ENCODE measurements at places on chromosomes 7 and 10.

DNA sequence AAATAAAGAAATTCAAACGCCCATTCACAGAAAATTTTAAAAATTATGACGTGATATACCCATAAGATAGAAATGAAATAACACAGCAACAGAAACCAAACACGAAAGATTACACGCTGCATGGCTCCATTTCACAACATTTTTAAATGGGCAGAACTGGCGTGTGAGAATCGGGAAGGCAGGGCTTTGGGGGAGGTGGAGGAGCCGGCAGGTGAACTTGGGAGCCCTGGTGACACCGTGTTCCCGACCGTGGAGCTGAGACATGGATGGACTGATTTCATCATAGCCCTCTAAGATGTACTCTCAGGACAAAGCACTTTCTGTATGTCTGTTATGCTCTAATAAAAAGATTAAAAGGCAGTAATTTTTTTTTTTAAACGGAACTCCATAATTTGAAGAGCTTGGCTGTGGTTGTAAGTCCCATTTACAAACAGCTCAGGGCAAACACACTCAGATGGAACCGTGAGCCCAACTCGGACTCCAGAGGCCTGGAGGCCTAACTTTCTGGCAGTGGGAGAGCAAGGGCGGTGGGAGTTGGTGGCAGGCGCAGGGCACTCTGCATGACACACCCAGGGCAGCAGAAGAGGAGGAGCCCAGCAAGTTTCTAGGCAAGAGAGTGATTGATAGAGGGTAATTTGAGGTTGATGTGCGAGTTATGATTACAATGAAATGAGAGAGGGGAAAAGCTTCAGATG, 203.4 kb downstream of the MAD1L1 start:
- no peak for DNase-seq

GRCh38 chr7:20220293-20220761, 3.1 kb upstream of the MACC1 start:
- no peak for DNase-seq

GRCh38 chr10:6755781-6756460, 175.8 kb upstream of the PRKCQ start:
- no peak for DNase-seq

DNA sequence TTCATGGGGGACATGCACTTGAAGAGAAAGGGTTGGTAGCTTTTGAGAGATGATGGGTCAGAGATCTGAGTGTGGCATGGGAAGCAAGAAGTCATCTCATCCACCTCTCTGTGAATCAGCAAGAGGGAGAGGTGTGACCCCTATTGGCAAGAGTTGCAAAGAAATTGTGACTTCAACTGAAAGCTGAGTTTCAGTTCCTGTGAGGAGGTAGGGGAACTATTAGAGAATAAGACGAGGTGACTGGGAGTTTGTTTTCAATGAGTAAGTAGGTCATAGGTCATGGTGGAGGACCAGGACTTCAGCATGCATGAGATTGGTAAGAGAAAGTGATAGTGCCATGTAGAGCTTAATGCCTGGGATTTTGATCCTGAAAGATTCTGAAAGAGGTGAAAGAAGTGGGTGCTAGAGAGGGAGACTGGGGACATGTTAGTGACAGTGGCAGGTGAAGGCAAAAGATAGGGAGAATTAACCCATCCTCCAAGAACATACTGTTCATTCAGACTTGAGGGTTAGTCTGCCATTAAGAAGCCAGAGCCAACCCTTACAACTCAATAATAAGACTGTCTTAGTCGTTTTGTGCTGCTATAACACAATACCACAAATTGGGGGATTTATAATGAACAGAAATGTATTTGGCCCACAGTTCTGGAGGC, 75.5 kb upstream of the CAPZA2 start:
- DNase-seq = peak; percentile 17

DNA sequence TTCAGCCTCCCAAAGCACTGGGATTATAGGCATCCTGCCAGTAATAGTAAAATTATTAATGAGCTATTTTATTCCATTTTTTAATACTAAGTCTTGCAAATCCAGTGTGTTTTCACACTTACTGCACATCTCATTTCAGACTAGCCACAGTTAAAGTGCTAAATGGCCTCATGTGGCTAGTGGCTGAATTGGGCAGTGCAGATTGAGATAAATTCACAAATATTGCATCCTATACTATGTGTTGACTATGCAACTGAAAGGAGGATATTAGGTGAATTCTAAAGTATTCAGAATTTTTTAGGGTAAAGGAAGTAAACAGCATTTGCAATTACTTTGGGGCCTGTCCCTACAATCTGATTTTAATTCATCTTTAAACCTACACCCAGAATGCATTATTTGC, 10.2 kb downstream of the APBB1IP start:
- DNase-seq = no peak

- DNase-seq = no peak
Measured at GRCh38 chr7:15972862-15973275, 286.4 kb upstream of the MEOX2 start.

DNA sequence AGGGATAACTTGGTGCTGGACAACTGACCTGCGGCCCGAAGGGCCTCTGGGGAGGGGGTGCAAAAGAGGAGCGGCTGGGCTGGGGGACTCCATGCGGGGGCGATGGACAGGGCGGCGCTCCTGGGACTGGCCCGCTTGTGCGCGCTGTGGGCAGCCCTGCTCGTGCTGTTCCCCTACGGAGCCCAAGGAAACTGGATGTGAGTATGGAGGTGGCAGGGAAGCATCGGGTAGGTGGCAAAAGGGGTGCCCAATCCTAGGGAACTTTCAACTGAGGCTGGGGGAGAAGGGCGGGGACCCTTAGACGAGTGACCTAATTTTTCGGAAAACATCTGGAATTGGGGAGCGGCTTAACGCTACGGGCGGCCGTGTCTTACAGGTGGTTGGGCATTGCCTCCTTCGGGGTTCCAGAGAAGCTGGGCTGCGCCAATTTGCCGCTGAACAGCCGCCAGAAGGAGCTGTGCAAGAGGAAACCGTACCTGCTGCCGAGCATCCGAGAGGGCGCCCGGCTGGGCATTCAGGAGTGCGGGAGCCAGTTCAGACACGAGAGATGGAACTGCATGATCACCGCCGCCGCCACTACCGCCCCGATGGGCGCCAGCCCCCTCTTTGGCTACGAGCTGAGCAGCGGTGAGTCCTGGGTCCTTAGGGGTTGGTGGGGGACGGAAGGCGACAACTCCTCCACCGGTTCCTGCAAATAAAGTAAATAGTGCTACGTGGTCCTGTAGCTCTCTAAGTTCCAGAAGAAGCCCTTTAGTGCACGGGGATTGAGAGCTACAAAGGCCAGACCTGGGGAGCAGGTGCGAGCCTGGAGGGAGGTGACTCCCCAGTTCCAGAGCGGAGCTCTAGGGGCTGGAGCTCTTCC, 622 bp downstream of the WNT16 start:
- peak; percentile 4 for DNase-seq

DNA sequence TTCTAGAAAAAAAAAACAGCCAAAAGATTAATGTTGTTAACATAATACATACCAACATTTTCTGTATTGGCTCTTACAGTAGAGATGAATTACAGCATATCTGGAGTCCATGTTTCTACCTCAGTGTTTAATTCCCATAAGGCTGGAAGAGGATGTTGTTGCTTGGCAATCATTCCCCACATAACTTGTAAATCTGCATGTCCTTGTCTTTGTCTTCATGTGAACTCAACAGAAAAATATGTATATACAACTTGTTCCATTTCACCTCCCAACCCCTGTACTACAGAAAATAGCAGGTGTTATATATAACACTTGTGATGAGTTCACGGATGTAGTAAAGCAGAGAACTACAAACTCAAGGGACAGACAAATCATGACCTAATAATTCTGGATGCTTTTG, 160.9 kb upstream of the SEMA3C start:
- no peak for DNase-seq

- DNase-seq = no peak
Measured at GRCh38 chr7:33243319-33243881, 114.0 kb downstream of the BBS9 start.

DNA sequence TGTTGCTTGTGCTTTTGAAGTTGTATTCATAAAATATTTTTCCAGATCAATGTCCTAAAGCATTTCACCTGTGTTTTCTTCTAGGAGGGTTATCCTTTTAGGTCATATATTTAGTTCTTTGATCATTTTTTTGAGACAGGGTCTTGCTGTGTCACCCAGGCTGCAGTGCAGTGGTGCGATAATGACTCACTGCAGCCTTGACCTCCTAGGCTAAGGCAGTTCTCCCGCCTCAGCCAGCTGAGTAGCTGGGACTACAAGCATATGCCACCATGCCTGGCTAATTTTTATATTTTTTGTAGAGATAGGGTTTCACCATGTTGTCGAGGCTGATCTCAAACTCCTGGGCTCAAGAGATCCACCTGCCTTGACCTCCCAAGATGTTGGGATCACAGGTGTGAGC, 315.8 kb upstream of the KAT6B start:
- DNase-seq = no peak

GRCh38 chr10:129951101-129951969, 12.7 kb downstream of the EBF3 start:
- no peak for DNase-seq

DNA sequence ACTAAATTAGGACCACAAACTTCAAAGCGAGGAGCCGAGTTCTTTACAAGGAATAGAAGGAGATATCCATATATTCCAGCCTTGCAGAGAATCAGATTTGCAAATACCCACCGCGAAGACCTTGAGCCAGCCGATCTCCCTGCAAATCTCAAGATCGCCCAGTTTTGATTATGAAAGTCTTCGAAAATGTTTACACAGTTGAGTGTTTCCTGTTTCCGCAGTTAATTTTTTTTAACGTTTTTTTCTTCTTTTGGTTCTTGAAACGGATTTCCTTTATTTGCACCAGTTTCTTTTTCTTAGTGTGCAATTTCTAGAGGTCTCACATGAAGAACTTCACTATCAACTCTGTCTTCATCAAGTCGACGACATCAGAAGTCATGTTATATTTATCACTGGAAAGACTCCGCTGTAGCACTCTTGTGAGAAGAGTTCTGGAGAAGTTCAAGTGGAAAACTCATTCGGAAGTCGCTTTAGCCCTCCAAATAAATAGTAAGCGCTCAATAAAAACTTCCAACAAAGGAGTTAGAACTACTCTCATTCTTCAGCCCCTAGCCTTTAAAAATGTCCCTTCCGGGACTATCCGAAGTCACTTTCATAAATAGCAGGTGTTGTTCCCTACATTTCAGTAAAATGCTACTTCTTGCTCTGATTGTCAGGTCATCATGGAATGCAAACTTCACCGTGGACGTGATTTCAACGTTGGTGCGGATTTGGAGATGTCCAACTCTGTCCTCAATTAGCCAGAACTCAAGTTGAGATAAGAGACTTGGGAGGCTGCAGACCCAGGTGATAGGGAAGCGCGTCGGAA, 11.9 kb upstream of the SPAG6 start:
- DNase-seq = no peak

- no peak for DNase-seq
Measured at GRCh38 chr10:127046975-127047877, 142.0 kb downstream of the DOCK1 start.

GRCh38 chr7:91327346-91327745, 63.1 kb downstream of the FZD1 start:
- no peak for DNase-seq

DNA sequence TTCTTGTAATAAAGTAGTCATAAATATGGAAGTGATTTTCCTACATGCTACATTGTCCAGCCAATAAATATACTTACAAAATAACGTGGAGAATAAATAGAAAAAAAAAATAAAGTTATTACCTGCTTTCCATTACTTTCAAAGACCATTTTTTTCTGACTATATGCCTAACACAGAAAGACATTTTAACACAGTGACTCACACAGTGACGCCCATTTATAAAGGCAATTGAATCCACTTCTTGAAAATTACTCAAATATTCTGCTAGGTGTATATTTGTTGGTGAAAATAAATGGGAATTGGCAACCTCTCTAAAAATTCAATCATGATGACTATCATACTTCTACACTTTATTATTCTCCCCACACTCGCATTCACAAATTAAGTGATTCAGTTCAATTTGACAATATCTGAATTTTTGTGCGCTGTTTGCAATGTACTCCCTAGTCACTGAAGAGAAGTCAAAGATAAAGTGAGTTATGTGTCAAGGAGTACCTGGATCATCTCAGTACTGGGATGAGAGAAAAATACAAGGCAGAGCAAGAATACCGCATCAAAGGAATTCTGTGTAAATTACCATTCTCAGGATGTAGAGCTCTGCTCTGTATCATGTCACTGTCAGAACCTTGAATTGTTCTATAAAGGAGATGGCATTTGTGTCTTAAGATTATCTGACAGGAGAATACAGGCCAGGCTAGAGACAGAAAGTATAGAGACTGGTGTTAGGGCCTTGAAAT, 642.7 kb downstream of the IPMK start:
- no peak for DNase-seq

DNA sequence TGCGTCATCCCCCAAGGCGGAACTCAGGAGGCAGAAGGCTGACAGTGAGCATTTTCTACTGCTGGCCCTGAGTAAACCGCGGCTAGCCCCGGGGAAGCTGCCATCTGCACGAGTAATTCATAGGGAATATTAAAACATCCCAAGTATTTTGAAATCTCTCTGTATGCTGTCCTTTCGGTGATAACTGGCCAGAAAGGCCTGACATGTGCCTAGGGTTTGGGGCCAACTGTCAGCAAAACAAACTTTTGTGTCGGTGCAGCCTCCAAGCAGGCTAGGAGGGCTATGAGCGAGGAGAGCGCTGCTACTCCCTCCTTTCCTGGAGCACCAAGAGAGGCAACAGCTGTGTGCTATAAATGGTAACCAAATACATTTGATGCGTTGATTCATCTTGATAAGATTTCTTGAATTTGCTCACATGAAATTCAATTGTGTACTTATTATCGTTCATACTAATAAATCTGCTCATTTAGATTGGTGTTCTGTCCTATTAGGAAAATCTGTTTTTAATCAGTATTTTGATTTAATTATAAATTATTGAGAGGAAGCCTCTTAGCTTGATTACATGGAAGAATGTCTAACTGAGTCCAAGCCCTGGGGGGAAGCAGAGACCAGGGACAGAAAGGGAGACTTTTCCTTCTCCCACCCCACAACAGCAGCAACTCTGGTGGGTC, 124.4 kb upstream of the NPS start:
- DNase-seq = no peak

DNA sequence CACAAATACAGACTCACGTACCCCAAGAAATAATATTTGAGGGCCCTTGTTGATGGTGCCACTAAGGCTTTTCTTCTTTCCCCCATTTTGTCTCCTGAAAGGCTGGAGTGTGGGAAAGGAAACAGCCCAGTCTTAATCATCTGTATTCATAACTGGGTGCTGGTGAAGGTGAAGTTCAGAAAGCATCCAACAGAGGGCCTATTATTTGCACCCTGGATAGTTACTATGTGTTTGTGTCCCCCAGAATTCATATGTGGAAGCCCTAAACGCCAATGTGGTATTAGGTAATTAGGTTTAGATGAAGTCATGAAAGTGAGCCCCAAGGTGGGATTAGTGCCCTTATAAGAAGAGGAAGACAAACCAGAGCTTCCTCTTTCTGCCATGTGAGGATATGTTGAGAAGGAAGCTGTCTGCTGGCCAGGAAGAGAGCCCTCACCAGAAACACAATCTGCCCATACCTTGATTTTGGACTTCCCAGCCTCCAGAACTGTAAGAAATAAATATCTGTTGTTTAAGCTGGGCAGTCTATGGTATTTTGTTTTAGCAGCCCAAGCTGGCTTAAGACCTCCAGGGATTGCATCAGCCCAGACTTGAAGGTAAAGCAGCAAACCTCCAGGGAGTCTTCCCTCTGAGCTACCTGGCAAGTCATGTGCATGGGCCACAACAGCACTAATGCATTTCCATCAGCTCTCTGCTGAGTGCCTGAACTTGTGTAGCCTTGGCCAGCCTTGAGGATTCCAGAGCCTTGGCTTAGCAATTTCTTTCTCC, 90.0 kb upstream of the ADRB1 start:
- no peak for DNase-seq

GRCh38 chr7:22486597-22486996, 13.4 kb downstream of the STEAP1B start:
- DNase-seq = no peak

Measured in stimulated activated CD4-positive, alpha-beta T cell treated with anti-CD3 and anti-CD28 coated beads, Interleukin-4, amount 100 ng/mL, for 24 hours (primary cell).